ENCODE measurements at places on chromosomes 4 and X. TPM values are rescaled to one million over a fixed set of nuclear protein-coding genes. Genes with fewer than 3 reads are reported as not detected.

COL4A6 gene
- 7.7 TPM for total RNA-seq

HSFX1 gene
- total RNA-seq, result 3.1 TPM

HS3ST1 gene
- total RNA-seq, result 0.87 TPM

NEUROG2 gene
- total RNA-seq, result not detected

PRDM5 gene
- total RNA-seq, result 7.0 TPM

PABPC1L2A gene
- not detected for total RNA-seq

PNMA6F gene
- not detected for total RNA-seq

Data from heart left ventricle (tissue), 16 donors.